Spleen (tissue), 13 donors: ENCODE measurements at places on chromosomes 5 and 9.

DNA sequence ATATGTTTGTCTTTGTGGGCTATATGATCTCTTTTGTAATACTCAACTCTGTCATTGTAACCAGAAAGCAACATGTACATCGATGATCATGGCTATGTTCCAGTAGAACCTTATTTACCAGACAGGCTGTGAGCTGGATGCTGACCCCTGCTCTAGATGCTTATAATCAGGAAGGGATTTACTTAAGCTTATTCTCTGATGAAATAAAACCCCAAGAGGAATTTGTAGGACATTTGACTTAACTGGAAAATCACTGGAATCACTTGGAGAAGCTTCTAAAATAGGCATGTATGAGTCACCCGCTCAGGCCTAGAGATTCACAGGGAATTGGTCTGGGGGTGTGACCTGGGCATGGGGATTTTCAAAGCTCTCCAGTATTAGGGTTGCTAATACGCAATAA, 285.8 kb upstream of the ZNF608 start:
- H3K36me3 ChIP-seq = no peaks in the 10 kb centered on the region
- DNase-seq = no peak
- H3K4me1 ChIP-seq = no peaks in the 10 kb centered on the region
- H3K27me3 ChIP-seq = no peaks in the 10 kb centered on the region
- no peak overlapping the region for H3K4me3 ChIP-seq
- H3K27ac ChIP-seq = no peak overlapping the region

DNA sequence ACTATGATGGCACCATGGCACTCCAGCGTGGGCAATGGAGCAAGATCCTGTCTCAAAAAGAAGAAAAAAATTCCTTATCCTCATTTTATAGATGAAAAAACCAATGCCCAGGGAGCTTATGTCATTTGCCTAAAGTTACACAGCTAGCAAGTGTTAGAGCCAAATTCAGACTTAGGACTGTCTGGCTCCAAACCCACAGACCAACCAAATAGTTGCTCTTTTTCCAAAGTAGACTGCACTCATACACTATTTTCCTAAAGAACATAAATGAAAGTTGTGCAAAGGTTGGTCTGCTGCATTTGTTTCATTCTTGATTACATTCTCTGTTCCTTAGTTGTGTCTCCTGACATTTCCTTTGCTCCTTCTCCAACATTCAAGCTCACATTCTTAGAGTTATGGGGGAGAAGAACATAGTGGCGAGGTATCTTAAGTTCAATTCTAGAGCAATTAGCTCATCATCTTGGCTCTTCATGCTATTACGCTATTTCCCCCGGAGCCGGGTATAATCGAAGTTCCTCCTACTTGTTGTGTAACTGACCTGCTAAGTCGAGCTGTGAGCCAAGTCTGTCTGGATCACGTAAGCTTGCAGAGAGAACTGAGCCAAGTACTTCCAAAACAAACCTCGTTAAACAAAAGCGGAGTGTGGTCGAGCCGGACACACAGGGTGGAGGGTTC, 138.3 kb downstream of the RFK start:
- H3K4me3 ChIP-seq = no peak overlapping the region
- no peaks in the 10 kb centered on the region for H3K4me1 ChIP-seq
- no peak overlapping the region for H3K27ac ChIP-seq
- no peak for DNase-seq
- H3K36me3 ChIP-seq = no peaks in the 10 kb centered on the region

DNA sequence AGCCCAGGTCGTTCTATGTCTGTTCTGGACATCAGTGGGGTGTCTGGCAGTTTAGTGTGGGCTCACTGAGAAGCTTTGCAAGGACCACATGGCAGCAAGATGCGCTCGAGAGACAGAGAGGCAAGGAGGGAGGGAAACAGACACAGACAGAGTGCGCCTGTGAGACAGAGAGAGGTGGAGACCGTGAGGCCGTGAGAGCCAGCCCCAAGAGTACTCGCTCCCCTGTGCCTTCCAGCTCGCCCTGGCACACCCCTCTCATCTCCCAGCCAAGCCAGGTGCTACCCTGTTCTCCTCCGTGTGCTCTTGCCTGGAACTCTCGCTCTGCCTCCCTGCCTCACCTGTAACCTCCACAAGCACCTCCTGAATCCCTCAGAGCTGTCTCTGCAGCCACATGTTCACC, 106.8 kb downstream of the EHMT1 start:
- peaks cover 27% of the 10 kb centered on the region for H3K36me3 ChIP-seq
- no peak overlapping the region for H3K4me3 ChIP-seq
- no peak overlapping the region for H3K27ac ChIP-seq
- DNase-seq = no peak
- peaks cover 6% of the 10 kb centered on the region for H3K4me1 ChIP-seq

GRCh38 chr5:154466671-154467070, 11.4 kb downstream of the HAND1 start:
- no peak overlapping the region for H3K27ac ChIP-seq
- peaks cover 44% of the 10 kb centered on the region for H3K27me3 ChIP-seq
- H3K36me3 ChIP-seq = peaks cover 10% of the 10 kb centered on the region
- no peak overlapping the region for H3K4me3 ChIP-seq
